Activated naive CD4-positive, alpha-beta T cell treated with anti-CD3 and anti-CD28 coated beads, Interleukin-2, amount 50 U/mL, for 16 hours (primary cell): ENCODE measurements at places on chromosomes 1 and 21.

- no peak for DNase-seq
These were observed 78.2 kb downstream of the NFIA start for GRCh38 chr1:61160526-61160925.

GRCh38 chr1:195981448-195982139 lies 626.6 kb downstream of the KCNT2 start:
- DNase-seq, result no peak

GRCh38 chr1:43334453-43335205 lies 3.0 kb upstream of the MPL start:
- no peak for DNase-seq

GRCh38 chr1:91381844-91382243 lies 22.8 kb downstream of the HFM1 start:
- no peak for DNase-seq

GRCh38 chr1:94285031-94285654 lies 47.8 kb upstream of the ARHGAP29 start:
- DNase-seq, result no peak

DNA sequence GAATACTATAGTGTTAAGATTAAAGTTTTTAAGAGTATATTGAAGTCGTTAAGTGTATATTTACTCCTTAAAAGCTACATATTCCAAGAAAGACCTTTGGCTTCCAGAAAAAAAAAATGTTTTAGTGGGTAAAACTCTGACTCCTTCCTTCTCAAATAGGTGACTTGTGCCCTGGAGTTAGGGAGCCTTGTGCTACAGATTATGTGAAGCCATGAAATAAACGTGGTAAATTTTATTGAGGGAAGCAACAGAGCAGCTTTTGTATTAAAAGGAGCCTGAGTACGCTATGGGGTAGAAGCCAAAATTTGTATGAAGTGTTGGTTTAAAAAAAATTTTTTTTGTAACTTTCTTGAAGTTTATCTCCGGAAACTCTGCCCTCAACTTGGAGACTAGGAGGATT lies 994 bp downstream of the RO60 start:
- no peak for DNase-seq

GRCh38 chr1:85048296-85049064 lies at the start of gene MCOLN3:
MCOLN3 (minus strand) TSS chr1:85048500; CDS start chr1:85045360, 3,140 bp downstream.
- peak; percentile 43 for DNase-seq

GRCh38 chr1:191870490-191870889 lies 287.8 kb upstream of the RGS18 start:
- no peak for DNase-seq

DNA sequence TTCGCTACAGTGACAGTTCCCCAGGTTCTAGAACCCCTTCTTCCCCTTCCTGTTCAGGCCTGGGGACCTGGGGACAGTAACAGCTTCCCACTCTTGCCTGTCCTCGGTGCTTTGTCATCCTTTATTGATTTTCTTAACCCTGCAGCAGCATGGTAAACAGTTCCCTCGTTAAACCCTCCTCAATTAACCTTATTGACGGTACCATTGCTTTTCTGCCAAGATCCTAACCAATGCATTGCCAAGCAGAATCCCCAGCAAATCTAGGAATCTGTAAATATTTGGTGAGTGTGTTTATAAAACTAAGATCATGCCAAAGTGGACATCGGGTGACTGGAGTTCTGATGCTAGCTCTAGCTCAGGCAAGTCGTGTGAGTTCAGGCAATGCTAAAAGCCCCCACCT lies 99.6 kb upstream of the KAZN start:
- DNase-seq, result no peak

DNA sequence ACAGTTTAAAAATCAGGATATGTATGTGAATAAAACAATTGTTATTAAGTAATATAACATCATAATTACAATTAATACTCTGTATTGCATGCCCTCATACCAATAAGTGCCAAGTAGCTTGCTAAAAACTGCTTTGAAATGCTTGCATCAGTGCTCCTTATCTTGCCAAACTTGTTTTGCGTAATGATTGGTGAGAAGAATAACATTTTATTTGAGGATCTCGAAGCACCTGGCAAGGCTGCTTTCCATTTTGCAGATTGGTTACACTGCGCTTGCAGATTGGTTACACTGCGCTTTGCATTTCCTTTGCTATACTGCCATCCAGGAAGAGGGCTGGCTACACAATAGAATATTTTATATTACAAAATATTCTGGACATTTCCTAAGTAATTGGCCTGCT lies 1.7 kb upstream of the PBX1 start:
- no peak for DNase-seq

GRCh38 chr1:23613191-23614031 lies 54.1 kb upstream of the ID3 start:
- peak; percentile 55 for DNase-seq

GRCh38 chr1:86703696-86704457 lies 499 bp upstream of the SH3GLB1 start:
- no peak for DNase-seq

GRCh38 chr1:21099034-21099868 lies 77.4 kb downstream of the EIF4G3 start:
- DNase-seq, result no peak

DNA sequence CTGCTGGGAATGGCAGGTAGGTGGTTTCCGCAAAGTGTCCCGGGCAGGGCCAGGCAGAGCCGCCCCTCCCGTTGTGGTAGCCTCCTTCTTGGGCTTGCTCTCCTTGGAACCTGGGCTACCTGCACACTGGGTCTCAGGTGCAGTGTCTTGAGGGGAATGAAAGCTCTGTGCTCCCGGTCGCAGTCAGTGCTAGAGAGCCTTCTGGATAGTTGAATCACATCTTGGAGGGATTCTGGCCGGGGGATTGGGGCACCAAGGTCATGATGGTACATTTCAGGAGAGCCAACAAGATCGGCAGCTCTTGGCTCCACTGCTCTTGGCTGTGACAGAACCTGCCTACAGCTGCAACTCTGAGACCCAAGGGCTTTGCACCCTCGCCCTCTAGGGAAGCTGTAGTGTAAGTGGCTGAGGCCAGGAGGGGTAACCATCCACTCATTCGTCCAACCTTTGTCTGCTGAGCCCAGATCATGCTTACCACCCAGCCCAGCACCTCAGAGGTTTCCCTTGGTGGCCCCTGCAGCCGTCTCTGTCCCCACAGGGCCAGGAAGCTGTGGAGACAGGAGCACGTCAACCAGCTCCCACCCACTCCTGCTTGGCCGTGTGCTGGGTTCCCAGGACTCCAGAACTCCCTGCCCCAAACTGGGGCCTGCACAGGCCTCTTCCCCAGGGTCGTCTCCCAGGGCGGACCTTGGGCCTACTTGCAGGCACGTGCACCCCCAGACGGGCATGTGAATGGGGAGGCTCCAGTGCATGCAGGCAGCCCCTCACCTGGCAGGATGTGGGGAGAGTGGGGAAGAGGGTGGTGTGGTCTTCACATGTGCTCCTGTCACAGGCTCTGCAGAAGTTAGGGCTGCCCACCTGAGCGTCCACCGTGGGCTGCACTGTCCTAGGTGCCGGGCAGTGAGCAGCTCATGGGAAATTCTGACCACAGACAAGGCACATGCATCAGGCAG lies 40.0 kb downstream of the NTPCR start:
- no peak for DNase-seq

DNA sequence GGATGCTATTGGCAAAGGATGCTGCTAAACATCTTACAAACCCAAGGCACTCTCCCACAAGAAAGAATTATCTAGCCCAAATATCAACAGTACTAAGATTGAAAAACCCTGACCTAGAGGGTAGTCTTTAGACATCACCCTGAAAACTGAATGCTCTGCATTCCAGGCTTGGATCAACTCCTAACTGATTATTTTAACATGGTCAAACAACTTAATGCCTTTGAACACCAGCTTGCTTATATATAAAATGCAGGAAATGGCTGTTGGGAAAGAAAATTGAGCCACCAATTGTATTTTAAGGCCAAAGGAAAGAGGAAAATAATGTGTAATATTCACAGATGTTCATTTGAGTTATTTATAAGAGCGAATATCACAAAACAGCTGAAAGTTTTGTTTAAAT lies 72.2 kb upstream of the C1orf87 start:
- no peak for DNase-seq

DNA sequence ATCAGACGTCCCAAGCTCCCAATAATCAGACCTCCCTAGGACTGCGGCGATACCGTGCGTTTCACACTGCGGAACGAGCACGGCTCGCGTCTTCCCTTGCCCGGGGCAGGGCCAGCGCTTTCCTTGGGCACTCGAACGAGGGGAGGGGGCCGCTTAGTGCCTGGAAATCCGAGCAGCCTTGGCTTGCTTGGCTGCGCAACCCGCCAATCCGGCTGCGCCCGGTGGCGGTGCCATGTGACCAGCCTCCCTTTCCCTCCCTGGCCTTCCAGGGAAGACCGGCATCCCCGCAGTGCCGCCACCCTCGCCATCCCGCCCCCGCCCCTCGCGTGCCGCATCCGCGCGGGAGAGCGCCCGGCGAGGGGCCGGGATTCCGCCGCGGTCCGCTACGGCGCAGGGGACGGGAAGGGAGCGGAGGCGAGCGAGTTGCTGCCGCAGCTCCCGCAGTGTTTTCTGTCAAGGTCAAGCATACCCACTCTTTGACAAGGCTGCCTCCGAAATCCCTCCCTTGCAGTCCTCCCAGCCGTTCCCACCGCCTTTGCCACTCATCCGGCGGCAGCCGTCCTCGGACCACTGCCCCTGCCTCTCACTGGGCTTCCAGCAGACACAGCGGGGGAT lies 8.3 kb upstream of the RNF19B start:
- no peak for DNase-seq

GRCh38 chr1:207318072-207318619 lies 3.3 kb upstream of the CD55 start:
- DNase-seq, result no peak

GRCh38 chr1:20265250-20265649 lies 25.4 kb upstream of the VWA5B1 start:
- DNase-seq, result no peak

GRCh38 chr1:56715156-56715555 lies 70.0 kb downstream of the PRKAA2 start:
- DNase-seq, result no peak

DNA sequence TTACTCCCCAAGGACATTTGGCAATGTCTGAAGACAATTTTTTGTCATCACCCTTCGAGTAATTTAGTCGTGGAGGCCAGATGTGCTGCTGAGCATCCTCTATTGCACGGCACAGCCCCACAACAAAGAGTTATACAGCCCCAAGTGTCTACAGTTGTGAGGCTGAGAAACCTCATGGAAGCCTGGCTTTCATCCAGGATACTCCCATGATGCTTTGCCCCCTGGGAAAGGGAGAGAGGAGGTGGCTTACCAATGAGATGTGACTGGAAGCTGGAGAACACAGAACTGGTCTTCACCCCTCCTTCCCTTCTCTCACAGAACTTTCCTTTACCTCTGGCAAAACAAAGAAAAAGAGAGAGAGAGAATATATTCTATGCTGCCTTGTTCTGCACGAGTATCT lies 150.9 kb upstream of the VAMP3 start:
- no peak for DNase-seq

GRCh38 chr1:52877554-52877953 lies 35.0 kb downstream of the ZYG11A start:
- DNase-seq, result no peak

- DNase-seq, result no peak
These were observed 529.3 kb downstream of the MATN1 start for GRCh38 chr1:30194046-30194619.

DNA sequence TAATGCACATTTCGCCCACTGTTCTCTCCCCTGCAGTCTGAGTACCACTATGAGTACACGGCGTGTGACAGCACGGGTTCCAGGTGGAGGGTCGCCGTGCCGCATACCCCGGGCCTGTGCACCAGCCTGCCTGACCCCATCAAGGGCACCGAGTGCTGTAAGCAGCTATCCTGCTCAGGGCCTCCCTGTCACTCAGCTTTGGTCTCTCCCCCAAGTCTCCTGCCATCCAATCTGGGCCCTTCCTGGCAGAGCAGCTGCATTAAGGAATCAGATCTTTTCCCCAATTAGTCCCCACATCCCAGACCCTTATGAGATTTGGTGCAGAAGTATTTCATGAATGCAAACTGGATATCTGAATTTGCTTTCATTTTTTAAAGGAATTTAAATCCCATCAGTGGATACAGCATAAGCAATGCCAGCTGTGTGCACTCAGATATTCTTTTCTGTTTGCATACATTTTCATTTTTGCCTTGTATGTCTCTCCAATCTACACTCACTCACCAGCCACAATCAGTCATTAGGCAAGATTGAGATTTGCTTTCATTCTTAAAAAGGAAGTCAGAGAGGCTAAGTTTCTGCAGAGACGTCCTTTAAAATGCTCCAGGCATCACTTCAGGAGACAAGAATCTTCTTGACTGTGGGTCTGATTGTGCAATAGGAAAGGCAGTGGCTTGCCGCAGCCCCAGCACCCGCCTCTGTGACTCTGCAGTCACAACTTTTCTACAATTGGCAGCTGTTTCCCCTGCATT lies 48.1 kb downstream of the ELAPOR1 start:
- DNase-seq, result no peak

DNA sequence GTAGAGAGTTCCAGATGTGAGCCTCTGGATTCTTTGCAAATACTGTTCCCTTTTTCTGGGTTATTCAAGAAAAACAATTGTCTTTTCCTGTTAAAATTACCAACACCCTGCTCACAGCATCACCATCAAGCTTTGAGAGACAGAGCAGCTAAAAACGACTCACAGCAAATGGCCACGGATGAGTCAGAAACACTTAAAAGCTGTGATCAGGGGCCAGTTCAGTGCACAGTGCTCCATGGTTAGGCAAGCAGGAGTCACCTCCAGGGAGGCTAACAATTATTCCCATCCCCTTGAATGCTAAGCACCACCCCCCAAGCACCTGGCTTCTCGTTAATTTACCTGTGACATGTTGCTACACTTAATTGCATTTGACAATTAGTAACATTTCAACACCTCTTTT lies 128.4 kb upstream of the CAMK1G start:
- no peak for DNase-seq

DNA sequence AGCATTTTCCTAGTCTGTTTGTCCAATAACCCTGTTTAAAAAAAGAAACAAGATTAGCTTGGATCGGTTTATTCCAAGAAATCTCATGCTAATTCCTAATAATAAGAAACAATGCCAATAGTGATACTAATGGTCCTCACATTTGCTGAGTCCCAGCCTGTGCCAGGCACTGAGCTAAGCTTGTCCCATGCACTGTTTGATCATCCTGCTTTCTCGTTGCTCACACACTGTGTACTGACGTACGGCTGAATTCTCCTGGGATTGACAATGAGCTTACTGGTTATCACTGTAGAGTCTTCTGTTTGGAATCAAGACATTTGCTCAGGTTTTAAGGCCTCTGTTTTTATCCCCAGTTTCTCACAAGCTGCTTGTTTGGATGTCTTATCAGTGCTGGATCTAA lies 71.1 kb downstream of the CACNA1E start:
- no peak for DNase-seq

GRCh38 chr1:23984417-23985186 lies 4.5 kb upstream of the SRSF10 start:
- no peak for DNase-seq

GRCh38 chr1:19920132-19920710 lies 3.2 kb downstream of the PLA2G2E start:
- no peak for DNase-seq
